ENCODE measurements at places on chromosomes 6 and 20.

- no peak for DNase-seq
Measured at GRCh38 chr20:58511861-58512260, 3.3 kb downstream of the APCDD1L start.

GRCh38 chr6:26170951-26171841 lies 84.0 kb downstream of the HFE start:
- no peak for DNase-seq

DNA sequence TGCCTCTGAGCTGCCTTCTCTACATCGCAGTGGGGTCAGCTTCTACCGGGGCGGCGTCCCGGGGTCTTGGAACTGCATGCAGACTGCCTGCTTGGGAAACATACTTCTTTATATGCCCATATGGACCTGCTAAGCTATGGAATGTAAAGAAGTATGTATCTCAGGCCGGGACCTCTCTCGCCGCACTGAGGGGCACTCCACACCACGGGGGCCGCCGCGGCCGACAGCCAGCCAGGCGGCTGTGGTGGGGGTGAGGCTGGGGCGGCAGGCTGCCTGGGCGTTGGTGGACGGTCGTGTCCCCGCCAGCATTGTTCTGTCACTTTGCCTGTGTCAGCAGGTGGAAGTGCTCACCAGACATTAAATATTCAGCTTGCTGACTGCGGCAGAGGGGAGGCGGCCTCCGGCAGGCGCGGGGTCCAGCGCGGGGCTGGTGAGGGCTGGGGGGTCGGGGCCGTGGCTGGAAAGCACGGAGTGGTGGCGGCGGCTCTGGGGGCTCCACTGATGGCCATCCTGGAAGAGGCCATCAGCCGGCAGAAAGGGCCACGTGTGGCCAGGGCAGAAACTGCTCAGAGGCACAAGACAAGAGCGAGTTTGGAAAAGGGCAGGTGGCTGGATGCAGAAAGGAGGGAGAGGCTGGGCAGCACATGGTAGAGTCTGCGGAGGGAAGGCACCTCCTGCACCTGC lies 78.6 kb upstream of the GATA5 start:
- DNase-seq: no peak

GRCh38 chr20:3621111-3621510 lies 42.1 kb downstream of the GFRA4 start:
- DNase-seq: no peak

DNA sequence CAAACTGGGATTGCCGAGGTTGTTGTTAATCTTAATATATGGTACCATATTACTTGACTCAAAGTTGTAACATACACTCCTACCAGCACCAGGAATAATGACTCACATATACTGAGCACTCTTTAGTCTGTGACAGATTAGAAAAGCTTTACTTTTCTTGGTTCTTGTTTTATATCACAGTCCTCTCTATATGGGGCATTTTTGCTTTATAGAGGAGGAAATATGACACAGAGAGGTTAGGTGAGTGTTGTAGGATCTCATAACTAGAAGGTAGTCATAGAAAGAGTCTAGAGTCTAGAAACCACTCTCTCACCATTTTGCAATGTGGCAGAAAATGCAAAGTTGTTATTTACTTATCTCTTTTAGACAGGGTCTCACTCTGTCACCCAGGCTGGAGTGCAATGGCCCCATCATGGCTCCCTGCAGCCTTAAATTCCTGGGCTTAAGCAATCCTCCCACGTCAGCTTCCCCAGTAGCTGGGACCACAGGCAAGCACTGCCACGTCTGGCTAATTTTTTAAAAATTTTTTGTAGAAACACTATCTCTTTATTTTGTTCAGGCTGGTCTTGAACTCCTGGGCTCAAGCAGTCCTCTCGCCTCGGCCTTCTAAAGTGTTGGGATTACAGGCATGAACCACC lies 13.4 kb downstream of the TRIM38 start:
- no peak for DNase-seq

DNA sequence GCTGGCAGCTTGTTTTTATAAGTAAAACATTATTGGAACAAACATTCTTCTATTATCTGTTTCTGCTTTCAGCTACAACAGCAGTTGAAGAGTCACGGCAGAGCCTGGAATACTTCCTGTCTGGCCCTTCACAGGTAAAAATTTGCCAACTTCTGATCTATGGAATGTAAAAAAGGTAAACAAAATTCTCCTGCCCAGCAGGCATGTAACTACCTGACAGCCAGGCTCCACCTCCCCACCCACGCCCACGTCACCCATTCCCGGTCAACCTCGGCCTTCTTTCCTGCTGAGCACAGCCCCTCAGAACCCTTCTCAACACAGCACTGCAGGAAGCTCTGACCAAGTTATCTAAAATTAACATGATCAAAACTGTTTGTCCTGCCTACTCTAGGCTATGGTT lies 166.0 kb downstream of the DLL1 start:
- DNase-seq: no peak

GRCh38 chr6:49919935-49920644 lies 43.9 kb downstream of the DEFB114 start:
- no peak for DNase-seq

DNA sequence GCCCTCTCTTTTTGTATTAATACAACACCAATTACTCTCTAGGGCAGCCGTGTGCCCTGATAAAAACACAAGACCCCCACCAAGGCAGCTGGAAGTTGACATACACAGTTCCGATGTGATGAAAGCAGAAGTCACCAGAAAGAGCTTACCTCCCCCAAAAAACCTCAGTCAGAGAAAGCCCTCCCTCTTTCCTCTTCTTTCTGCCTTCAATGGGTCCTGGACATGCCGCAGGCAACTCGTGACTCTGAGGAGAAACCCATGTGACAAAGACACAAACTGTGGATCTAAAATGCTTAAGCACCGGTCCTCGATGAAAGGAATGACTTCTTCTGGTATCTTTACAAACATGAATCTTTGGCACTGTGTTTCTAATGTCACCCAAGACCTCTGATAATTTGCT lies 117.7 kb upstream of the CCDC28A start:
- no peak for DNase-seq

DNA sequence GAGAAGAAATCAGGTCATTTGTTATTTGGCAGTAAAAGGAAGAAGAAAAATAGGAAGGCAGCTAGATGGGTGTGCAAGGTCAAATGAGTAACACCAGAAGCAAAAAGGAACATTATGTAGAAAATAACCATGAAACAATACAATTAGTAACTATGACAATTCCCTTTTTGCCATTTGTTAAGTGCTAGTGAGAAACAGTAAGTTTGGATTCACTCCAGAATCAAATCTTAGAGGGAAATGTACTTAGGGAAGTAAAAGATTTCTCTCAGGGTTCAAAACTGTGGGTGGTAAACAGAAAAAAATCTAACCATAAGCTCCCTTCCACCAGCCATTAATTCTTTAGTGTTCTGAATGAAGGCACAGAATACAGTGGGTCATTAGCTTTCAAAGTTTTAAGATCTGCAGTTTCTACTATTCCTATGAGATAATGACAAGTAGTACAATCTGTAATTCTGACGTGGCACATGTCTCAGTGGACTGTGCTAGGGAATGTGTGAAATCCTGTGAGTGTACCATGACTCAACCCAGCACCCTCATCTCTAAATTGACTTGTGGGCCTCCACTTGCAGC lies 17.1 kb downstream of the REPS1 start:
- DNase-seq: no peak

- no peak for DNase-seq
Measured at GRCh38 chr6:25181923-25182322, 97.3 kb upstream of the CARMIL1 start.

DNA sequence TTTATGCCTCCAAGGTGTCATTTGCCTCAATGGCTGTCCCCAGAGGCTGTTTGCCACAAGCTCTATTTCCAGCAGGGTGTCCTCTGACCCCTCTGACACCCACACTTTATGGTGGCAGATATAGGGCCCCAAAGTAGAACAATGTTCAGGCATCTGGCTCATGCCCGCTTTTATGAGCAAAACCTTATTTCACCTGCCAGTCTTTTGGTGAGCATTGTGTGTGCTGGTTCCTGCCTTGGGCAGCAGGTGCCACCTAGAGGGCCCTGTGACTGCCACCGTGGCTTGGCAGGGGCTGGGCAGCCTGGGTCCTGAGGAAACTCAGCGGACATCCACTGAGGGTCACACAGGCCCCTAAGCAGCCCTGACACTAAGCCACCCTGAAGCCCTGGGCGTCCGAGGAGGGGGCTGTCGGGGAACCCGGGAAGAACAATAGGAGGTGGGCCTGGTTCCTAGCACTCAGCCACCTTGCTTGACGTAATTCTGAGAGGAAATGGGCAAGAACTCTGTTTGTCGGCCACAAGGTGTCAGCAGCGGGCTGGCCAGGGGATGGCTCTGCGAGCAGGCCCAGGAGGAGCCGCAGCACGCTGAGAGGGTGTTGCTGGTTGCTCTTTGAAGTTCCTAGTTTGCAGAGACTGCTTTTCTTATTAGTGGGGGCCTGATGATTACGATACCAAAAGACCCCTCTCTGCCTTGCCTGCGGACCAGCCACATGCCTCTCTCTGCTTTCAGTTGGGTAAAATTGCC lies 148.9 kb downstream of the SCML4 start:
- peak; percentile 84 for DNase-seq

GRCh38 chr6:162973980-162974379 lies 246.2 kb downstream of the PACRG start:
- DNase-seq: no peak

DNA sequence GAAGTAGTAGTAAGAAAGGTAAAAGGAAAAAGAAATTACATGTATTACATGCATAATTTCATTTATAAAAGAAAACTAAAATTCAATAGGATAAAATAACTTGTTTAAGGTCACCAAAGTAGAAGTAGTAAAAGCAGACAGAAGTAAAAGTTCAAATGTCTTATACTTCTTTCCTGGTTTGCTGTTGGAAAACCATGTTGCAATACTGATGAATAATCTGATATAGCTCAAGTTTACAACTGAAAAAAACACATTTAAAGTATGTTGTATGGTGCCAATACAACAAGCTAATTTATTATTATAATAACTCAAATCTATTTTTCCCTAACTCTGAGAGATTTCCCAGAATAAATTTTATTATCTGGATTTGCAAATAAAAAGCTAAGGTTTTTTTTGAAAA lies 78.3 kb downstream of the PHIP start:
- no peak for DNase-seq

DNA sequence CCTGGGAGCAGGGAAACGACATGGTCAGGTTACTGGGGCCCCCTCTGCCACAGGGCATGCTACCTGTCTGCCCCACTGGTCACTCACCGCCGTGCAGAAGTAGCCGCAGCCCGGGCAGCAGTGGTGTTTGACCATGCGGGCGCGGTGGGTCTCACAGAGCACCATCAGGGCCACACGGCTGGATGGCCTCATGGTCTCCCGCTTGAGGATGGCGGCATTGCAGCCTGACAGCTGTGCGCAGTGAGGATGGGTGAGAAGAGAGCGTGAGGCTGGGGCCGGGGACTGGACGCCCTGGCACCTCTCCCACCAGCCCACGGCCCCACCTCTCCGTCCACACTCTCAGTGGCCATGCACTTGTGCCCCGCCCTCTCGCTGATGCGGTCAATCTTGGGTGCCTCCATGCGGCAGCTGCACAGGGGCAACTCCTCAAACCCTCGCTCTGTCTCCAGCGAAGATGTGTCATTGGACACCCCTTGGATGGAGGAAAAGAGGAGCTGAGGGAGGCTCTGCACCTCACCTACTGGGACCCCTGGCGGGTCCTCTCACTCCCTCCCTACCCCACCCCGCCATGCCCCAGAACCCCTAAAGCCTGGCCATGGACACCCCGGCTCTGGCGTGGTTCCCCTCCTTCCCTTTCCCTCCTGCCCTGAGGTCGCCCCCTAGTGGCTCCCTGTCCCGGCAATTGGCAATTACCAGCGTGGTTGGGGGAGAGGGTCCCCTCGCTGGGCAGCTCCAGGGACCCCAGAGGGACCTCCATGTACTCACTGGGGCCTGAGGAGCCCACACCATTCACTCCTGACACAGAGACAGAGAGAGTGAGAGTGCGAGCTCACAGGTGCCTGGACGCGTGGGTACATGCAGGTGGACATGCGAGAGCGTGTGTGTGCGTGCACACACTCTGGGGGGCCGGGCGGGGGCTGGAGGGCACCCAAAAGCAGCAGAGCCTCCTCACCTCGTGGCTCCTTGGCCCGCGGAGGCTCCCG lies 8.9 kb downstream of the EHMT2 start:
- DNase-seq: peak; percentile 41

GRCh38 chr20:44719841-44720240 lies 4.7 kb downstream of the CCN5 start:
- no peak for DNase-seq

DNA sequence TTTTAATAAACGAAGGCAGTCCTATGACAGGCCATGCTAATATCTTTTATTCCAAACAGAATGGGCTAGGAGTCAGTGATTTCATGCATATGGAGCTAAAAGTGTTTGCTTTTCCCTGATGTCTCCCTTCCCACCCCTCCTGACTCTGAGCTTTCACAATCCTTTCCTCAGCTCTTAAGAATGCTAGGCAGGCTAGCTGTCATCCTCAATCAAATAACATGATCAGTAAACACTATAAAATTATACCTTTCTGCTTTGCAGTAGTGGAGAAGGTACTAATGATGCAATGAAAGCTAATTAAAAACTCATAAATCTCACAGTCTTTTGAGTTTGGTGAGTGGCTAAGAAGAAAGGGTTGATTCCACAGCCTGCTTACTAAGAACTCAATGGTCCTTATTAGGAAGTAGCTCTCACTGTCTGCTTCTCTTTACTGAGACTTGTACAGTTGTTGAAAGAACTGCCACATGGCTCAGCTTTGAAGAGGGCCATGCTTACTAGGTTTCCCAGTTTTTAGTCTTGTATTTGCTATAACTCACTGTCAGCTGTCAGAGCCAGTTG lies 250.9 kb upstream of the JAG1 start:
- no peak for DNase-seq

GRCh38 chr20:38001981-38002380 lies 31.3 kb downstream of the TTI1 start:
- no peak for DNase-seq

GRCh38 chr20:57638895-57639236 lies 18.6 kb upstream of the ZBP1 start:
- DNase-seq: no peak

DNA sequence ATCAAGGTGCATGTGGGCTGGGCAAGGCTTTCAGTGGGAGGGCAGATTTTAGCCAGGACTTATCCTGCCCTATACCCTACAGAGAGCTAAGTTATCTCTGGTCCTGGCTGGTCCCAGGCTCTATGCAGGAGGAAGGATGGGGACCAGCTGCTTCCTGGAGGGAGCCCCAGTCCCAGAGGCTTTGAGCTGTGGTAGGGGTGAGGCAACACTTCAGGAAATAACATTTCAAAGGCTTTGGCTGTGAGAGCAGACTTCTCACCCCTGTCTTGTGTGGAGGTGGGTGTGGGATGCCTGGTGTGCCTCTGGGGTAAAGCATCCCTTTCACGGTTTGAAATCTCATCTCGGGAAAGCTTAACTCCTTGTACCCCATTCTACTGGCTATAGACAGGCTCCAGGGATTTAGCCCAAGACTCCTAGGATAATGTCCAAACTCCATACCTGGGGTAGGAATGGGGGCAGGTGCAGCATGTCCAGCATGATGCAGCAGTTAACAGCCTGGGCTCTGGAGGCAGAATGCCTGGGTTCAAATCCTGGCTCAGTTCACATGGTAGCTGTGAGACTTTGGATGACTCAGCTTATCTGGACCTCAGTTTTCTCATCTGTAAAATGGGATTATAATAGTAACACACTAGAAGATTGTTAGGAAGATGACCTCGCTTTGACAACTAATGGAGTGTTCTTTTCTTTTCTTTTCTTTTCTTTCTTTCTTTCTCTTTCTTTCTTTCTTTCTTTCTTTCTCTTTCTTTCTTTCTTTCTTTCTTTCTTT lies 27.5 kb upstream of the SIRPA start:
- no peak for DNase-seq
